ENCODE measurements at places on chromosomes 2 and 18. TPM values are rescaled to one million over a fixed set of nuclear protein-coding genes. Genes with fewer than 3 reads are reported as not detected.

The HOXD13 gene
- not detected for total RNA-seq

The NTSR2 gene
- not detected for total RNA-seq

The UNC50 gene
- total RNA-seq, result 46.0 TPM

The PCARE gene
- total RNA-seq, result not detected

The ZNF892 gene
- total RNA-seq, result 3.1 TPM

The KCNJ13 gene
- total RNA-seq, result not detected

The SP9 gene
- total RNA-seq, result not detected

The DTYMK gene
- 183 TPM for total RNA-seq

The IL36B gene
- not detected for total RNA-seq

The MOGAT1 gene
- 0.35 TPM for total RNA-seq

The SKA1 gene
- 18.3 TPM for total RNA-seq

The CNTNAP5 gene
- not detected for total RNA-seq

The ALPP gene
- 47.5 TPM for total RNA-seq

The CCDC148 gene
- 1.8 TPM for total RNA-seq

The GCG gene
- not detected for total RNA-seq

The SDC1 gene
- 128 TPM for total RNA-seq

The DAPL1 gene
- not detected for total RNA-seq

The TNFAIP6 gene
- not detected for total RNA-seq

The CNDP1 gene
- total RNA-seq, result not detected

The TRIM43 gene
- not detected for total RNA-seq

The HNMT gene
- total RNA-seq, result 16.6 TPM

The UGT1A10 gene
- total RNA-seq, result not detected

The TSPYL6 gene
- total RNA-seq, result not detected

The KCNIP3 gene
- 3.5 TPM for total RNA-seq

The USP14 gene
- total RNA-seq, result 83.8 TPM

The DHRS9 gene
- total RNA-seq, result not detected

The SERPINB12 gene
- total RNA-seq, result not detected

The CNGA3 gene
- total RNA-seq, result not detected

The GKN1 gene
- total RNA-seq, result not detected

The COLEC12 gene
- not detected for total RNA-seq

The MARCO gene
- total RNA-seq, result not detected

The SIX3 gene
- total RNA-seq, result 1.4 TPM

The CXCR4 gene
- total RNA-seq, result 0.70 TPM

The HOXD11 gene
- total RNA-seq, result not detected

The PROC gene
- 5.8 TPM for total RNA-seq

The HOXD1 gene
- not detected for total RNA-seq

The NDUFV2 gene
- total RNA-seq, result 215 TPM

The SRD5A2 gene
- not detected for total RNA-seq

The RIT2 gene
- not detected for total RNA-seq

The SLC66A3 gene
- total RNA-seq, result 17.4 TPM

The CNRIP1 gene
- total RNA-seq, result not detected

Measured in PC-9 (cell line).